Cerebellar cortex (tissue), 1 donor: ENCODE measurements at places on chromosomes 11 and 22.
A peak's percentile ranks its signal among the peaks of the same experiment; 100 is the strongest.

DNA sequence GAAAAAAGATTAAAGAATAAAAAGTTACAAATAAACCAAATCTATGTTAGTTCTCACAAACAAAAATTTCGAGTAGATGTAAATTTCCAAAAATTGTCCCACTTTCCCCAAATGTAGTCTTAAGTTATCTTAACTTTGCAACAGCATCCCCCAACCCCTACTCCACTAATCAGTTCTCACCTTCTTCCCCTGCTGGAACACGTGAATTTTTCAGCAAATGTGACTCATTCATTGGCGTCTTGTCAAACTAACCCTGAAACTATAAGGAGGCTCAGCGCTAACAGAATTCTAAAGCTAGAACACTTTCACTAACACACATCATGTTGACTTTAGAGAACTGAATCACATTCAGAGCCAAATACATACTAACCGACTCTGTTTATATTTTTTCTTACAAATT, 46.1 kb downstream of the PHF21A start:
- no peak for DNase-seq

GRCh38 chr22:17845327-17845726, 71.1 kb upstream of the BID start:
- DNase-seq = no peak

DNA sequence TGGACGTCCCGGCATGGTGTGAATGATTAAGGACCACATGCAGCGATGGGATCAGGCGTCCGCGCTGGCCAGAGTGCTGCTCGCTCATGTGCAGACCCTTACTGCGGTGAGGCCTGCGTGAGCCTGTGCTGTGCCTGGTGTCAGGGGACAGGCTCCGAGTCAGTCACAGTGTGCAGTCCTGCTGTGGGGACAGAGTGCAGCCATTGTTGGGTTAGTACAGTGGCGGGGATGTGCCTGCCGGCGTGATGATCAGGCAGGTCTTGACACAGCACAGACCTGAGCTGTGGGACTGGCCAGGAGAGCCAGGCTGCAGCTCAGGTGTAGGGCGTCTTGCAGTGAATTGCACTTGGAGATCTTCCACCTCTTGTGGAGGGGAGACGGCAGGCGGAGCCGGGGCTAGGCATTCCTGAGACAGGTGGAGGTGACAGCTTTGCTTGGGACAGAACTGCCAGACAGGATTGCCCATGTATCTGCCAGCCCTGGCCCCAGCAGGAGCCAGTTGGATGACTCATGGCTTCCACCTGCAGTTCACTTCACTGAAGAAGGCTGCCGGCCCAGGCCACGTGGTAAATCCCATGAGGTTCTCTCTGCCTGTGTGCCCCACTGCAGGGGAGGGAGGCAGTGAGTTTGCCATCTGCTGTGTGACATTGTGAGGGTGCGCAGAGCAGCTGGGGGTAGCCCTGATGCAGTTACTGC, 17.3 kb downstream of the TRMU start:
- peak; percentile 88 for DNase-seq

DNA sequence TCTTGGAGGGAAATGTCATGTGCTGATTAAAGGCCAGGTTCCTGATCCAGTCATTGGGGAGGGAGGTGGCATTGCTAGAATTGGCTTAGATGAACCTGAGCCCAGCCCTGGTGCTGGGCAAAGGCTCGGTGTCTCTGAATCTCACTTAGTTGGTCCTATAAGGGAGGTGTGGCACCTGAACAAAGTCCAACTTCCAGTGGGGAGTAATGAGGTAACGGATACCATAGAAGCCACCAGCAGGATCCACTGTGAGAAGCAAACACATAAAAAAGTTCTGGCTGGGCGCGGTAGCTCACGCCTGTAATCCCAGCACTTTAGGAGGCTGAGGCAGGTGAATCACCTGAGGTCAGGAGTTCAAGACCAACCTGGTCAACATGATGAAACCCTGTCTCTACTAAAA, 26.6 kb downstream of the PRDM11 start:
- DNase-seq = no peak

DNA sequence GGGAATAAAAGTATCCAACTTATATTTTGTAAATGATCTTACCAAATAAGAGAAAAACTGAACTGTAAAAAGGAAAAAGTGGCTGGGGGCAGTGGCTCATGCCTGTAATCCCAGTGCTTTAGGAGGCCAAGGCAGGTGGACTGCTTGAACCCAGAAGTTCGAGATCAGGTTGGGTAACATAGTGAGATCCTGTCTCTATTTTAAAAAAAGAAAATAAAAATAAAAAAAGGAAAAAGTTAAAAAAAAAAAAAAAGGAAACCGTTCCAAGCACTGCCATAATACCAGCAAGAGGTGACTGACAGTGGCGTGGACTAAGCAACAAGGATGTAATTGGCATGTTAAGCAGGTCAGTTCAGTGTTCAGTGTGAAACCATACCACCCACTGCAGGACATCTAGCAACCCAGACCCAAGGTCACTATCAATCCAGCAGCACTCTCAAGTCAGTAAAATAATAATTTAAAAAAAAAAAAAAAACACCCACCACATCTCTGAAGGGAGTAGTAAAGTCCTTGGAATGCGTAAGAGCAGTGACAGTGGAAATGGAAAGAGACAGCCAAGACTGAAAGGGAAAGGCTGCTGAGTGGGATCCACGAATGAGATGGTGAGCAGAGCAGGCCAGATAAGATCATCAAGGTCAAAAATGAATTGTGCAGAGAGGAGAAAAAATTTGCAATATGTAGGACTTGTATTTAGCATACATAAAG, 43.6 kb downstream of the MAPK1 start:
- DNase-seq = no peak

GRCh38 chr11:75664389-75664788, 4.4 kb downstream of the MAP6 start:
- DNase-seq = no peak

- no peak for DNase-seq
Measured at GRCh38 chr11:58058276-58059006, 27.7 kb downstream of the OR6Q1 start.

GRCh38 chr11:128845334-128845780, 21.7 kb downstream of the KCNJ1 start:
- DNase-seq = no peak

DNA sequence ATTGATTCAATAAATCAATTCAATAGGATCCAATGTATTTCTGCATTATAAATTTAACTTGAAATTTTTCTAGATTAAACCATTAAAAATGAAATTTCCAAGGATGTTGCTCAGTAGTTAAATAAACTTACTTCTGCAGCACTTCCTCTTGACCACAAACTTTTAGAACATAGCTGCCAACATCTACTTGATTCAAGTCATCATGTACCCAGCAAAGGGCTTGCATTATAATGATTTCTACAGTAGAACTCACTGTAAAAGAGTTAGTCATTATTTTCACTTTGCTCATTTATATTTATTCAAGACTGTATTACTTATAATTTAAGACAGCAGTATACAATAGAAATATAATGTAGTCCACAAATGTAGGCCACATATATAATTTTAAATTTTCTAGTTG, 59.2 kb downstream of the PIK3C2A start:
- no peak for DNase-seq

- DNase-seq = no peak
Measured at GRCh38 chr22:50008151-50009040, 4.2 kb downstream of the IL17REL start.

DNA sequence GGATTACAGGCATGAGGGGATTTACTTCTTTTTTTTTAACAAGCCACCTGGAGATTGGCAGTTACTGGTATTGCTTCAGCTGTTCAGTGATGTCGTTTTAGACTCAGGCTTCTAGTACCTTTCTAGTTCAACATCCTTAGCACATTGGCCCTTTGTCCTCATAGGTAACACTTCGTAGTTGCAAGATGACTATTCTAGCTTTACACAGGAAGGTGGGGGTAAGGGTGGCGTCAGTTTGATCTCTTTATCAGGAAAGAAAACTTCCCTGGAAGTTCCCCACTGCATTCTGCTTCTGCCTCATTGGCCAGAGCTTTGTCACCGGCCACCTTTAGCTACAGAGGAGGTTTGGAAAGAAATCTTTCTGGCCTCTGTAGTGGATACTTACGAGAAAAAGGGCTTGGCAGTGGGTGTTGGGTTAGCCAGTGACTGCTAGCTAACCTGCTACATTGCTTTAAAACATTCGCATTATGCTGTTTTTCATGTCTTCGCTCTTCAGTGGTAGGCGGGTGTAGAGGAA, 40.7 kb downstream of the SFI1 start:
- DNase-seq = no peak

DNA sequence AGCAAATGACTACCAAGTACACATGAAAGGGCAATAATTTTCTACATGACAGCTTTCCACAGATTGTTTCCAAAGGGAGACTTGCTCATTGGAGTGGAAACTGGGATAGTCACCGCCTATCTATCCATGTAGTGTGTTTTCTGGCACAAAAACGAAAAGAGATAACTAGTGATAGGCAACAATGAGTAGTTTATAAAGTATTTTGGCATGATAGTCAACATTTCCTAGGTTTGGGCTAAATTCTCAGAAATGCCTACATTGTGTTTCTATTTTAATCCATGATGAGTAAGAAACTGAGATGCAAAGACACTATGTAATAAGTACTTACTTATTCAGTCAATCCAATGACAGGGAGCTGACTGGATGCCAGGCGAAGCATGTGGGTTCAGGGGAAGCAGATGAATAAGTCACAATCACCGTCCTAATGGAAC, 1129.1 kb downstream of the DLG2 start:
- DNase-seq = peak; percentile 13

DNA sequence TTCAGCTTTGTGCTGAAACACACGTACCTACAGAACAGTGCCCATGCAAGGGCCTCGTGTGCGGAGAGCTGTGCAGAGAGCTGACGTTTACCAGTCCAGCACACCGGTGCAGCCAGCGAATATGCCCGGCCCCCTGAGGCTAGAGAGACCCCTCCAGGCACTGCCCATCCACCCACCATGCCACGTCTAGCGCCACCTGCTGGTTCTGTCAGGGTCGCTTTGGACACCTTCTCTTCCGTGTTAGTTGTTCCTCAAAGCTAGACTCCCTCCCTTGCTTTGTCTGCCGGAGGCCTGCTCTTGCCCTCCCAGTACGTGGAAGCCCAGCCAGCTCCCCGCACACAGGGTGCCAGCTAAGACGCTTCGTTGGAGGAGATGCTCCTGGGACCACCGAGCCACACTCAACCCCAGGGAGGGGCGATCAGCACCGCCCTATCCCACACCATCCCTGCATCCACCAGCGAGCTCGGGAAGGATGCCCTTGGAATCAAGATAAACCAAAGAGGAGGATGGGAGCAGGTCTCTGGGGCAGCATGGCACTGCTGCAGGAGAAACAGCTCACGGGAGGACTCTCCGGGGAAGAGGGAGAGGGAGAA, 43.4 kb downstream of the CPT1A start:
- DNase-seq = peak; percentile 19

- no peak for DNase-seq
Measured at GRCh38 chr11:65411681-65412070, 10.9 kb upstream of the NEAT1 start.

DNA sequence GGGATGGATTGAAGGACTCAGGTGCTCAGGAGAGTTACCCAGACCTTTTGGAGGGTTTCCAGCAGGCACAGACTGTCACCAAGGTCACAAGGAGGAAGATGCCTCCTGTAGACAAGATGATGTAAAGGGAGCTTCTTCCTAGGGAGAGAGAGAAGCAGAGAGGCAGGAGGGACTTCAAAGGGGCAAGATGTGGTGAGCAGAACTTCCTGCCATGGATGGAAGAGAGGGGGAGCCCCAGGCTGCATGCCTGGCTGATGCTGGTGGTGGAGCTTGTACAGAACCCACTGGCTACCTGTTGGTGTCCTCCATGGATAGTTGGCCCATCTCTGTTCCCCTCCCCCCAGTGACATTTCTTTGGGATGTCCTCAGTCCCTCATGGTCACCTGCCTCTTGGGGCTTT, 4.2 kb downstream of the HEPN1 start:
- no peak for DNase-seq

DNA sequence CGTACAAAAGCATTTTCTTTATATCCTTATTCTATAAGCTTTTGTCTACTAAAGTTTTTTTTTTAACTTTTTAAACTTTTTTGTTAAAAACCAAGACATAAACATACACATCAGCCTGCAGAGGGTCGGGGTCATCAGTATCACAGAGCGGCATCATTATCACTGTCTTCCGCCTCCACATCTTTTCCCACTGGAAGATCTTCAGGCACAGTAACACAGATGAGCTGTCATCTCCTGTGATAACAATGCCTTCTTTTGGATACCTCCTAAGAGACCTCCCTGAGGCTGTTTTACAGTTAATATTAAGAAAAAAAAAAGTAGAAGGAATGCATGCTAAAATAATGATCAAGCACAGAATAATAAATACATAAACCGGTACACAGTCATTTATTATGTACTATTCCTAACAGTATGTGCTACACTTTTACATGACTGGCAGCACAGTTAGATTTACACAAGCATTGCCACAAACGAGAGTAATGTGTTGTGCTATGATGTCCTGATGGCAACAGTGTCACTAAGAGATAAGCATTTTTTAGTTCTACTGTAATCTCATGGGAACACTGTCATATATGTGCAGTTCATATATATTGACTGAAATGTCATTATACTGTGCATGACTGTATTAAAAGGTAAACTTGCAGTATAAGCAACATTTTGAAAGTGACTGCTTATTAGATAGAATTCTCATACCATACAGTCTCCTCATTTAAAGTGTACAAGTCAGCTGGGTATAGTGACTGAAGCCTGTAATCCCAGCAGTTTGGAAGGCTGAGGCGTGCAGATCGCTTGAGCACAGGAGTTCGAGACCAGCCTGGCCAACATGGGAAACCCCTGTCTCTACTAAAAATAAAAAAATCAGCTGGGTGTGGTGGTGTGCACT, 58.6 kb downstream of the KDM2A start:
- no peak for DNase-seq

DNA sequence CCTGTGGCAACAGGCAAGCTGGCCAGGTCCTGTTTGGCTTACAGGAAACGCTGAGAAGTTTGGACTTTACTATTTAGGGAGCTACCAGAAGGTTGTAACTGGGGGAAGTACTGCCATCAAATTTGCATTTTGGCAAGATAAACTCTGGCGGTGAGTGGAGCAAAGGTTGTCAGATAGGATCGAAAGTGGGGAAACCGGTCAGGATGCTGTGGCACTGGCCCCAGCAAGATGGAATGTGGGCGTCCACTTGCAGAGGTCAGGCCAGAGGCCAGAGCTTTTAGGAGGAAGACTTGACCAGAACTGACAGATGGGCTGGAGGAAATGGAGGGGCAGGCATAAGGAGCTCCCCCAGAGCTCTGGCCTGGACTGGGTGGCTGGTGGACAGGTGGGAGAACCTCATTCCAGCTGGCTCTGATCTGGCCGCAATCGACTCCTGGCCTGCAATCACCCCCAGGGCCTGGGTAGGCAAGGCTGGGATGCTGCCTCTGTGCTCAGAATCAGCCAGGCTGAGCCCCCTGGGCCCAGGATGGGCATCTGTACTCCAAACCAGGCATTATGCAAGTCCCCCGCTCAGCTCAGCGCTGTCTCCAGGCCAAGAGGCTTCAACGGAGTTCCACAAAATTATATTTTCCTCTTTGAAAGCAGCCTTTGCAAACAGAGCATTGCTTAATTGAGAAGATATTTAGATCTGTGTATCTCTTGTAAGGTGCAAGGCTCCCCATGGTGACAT, 178.3 kb upstream of the NECTIN1 start:
- peak; percentile 92 for DNase-seq

DNA sequence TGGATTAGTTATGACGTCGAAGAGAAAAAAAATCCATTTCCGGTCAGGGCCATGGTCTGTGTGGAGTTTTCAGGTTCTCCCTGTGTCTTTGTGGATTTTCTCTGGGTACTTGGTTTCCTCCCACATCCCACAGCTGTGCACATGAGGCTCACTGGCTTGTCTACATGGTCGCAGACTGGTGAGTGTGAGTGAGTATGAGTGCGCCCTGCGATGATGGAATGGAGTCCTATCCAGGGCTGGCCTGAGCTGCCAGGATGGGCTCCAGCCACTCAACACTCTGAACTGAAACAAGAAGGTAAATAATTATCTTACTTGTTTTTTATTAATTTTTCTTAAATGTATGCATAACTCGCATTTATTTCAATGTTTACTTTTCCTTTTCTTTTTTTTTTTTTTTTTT, 10.8 kb downstream of the MMP3 start:
- DNase-seq = no peak
